ENCODE measurements at places on chromosomes 7 and 10.

GRCh38 chr7:139948167-139948566, 114.6 kb downstream of the PARP12 start:
- no peaks in the 10 kb centered on the region for H3K36me3 ChIP-seq
- H3K4me1 ChIP-seq = no peaks in the 10 kb centered on the region
- H3K4me3 ChIP-seq = no peak overlapping the region
- no peak overlapping the region for H3K27ac ChIP-seq
- no peaks in the 10 kb centered on the region for H3K27me3 ChIP-seq

DNA sequence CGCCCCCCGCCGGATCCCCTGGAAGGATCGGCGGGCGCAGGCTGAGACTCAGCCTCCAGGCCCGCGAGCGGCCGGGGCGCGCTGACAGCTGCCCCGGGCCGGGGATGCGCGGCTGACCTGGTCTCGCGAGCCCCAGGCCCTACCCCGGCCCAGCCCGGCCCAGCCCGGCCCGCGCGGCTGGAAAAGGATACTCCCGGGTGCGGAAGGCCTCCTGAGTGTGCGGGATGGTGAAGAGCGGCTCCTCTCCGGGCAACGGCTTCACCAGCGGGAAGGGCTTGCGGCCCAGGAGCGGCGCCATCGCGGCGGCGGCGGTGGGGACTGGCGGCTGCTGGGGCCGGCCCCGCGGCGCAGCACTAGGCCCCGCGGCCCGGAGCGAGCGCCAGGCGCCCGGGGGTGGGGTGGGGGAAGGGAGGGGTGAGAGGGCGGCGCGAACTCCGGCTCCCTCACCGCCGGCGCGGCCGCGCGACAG, 423 bp downstream of the BAZ1B start:
- DNase-seq = no peak
- peaks cover 68% of the 10 kb centered on the region for H3K4me1 ChIP-seq
- no peaks in the 10 kb centered on the region for H3K36me3 ChIP-seq
- H3K4me3 ChIP-seq = peak overlapping the region; percentile 75

GRCh38 chr7:80520199-80520598, 8.3 kb upstream of the GNAT3 start:
- DNase-seq = no peak
- H3K4me3 ChIP-seq = no peak overlapping the region
- no peaks in the 10 kb centered on the region for H3K27me3 ChIP-seq
- H3K27ac ChIP-seq = no peak overlapping the region

DNA sequence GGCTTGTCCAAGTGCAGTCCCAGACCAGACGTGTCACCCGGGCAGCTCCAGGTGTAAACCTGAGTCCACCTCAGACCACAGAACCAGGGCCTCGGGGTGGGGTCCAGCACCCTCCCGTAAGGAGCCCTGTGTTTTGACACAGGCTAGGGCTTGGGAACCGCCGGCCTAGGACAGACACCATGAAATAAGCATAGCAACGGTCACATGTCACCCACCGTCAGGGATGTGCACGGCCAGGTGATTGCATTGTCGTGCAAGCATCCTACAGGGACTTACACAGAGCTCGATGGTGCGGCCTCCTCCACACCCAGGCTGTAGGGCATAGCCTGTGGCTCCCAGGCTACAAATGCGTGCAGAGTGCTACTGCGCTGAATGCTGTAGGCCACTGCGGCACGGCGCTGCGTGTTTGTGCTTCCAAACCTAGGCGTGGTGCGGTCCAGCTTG, 10.6 kb downstream of the ZFAND2A start:
- no peaks in the 10 kb centered on the region for H3K4me1 ChIP-seq
- no peak overlapping the region for H3K27ac ChIP-seq
- peaks cover 28% of the 10 kb centered on the region for H3K36me3 ChIP-seq
- DNase-seq = no peak
- no peak overlapping the region for H3K4me3 ChIP-seq
- no peaks in the 10 kb centered on the region for H3K27me3 ChIP-seq

- no peaks in the 10 kb centered on the region for H3K36me3 ChIP-seq
- no peak overlapping the region for H3K4me3 ChIP-seq
- no peak for DNase-seq
- H3K27me3 ChIP-seq = no peaks in the 10 kb centered on the region
- no peak overlapping the region for H3K27ac ChIP-seq
Measured at GRCh38 chr10:6786579-6787031, 206.5 kb upstream of the PRKCQ start.

- H3K4me3 ChIP-seq = no peak overlapping the region
- H3K27me3 ChIP-seq = no peaks in the 10 kb centered on the region
- no peak overlapping the region for H3K27ac ChIP-seq
- DNase-seq = no peak
Measured at GRCh38 chr10:118470470-118470869, 125.0 kb downstream of the PRLHR start.

Measured in CD4-positive, alpha-beta memory T cell (primary cell).